ENCODE measurements at places on chromosomes 16 and 17.

- peak; percentile 93 for DNase-seq
Observed at GRCh38 chr17:49223517-49224197, 6.9 kb downstream of the PHOSPHO1 start.

DNA sequence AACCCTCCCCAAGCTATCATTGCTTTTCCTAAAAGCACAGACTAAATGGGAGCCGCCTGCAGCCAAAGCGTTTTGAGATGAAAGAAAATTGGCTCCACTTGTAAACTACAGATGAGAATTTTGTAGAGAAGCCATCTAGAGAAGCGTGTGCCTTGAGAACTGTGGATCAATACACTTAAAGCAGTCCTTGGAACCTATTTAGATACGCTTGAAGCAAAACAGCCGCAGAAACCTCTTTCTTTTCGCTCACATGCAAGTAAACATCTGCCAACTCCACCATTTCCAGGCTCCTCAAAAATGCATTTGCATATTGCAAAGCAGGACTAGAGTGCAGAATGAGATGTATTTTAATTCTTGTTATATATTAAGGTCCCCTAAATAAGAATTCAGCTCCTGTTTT is 13.1 kb downstream of the KIAA0513 start:
- no peak for DNase-seq

DNA sequence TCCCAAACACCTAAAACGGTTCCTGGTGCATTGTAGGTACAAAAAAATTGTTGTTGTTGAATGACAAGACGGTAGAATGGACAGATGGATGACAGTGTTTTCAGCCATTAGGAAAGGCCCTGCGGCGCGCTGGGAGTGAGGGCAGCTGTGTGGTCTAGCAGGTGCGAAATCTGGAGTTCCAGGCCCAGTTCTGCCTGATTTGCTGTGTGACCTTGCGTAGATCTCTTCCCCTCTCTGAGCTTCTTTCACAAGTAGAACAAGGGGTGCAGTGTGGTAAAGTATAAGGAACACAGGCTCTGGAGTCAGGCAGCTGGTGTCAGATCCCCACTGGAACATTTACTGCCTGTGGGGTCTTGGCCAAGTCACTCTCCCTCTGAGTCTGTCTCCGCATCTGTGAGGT is 25.3 kb downstream of the SPNS2 start:
- no peak for DNase-seq

GRCh38 chr16:49454426-49455180 is 81.0 kb downstream of the C16orf78 start:
- DNase-seq = no peak

DNA sequence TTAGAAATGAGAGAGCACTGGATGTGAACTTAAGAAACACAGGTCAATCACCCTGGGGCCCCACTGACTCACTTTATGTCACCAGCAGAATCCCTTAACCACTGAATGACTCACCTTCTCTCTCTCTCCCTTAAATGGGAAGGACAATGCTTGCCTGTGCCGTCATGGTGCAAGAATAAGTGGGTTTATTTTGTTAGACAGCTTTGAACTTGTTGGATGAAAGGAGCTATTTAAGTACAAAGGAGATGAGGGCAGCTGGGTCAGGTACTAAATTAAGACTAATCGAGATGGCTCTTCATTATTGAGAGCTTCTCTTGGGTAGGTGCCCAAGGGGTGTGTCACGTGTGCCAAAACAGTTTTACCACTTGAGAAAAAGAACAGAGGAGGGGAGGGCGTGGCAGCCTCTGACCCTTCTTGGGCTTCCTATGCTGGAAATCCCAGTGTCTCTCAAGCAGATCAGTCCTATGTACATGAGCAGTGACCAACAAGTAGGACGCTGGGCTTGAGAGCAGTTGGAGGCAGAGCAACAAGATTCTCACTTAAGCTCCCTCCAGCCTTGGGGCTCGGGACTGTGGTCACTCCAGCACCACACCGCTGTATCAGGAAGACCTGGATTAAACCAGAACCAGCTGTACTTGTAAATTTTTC is 6.7 kb upstream of the KRT31 start:
- peak; percentile 40 for DNase-seq

DNA sequence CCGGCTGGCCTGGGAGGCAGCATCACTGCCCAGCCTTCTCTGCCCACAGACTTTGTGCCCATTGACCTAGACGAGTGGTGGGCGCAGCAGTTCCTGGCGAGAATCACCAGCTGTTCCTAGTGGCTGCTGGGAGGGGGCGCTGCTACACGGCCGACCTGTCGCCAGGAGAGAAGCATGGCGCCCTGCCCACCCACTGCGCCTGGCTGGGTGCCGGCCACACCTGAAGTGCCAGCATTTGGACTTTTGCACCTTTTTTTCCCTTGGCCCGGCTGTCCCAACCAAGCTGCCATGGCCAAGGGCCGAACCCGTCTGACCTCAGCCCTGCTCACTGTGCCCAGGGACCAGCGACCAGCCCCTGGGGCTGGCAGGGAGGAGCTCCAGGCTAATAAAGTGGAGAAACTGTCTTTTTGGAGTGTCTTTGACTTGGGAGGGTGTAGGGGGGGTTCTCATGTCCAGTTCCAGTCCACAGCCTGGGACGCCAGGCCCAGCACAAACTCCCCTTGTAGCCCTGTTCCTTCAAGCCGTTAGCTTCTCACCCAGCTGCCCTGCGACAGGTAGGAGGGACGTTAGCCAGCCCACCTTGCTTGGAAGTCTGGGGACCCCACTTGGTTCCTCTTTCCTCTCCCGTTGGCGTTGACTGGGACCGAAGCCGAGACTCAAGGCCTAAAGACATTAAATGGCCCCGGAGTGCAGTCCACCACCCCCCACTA is 939 bp upstream of the WDR90 start:
- DNase-seq = no peak

- DNase-seq = no peak
Observed at GRCh38 chr17:44942456-44942855, 5.1 kb downstream of the KIF18B start.

GRCh38 chr17:61280338-61280737 is 119.3 kb upstream of the TBX2 start:
- DNase-seq = no peak

- no peak for DNase-seq
Observed at GRCh38 chr17:63647065-63647725, 25.0 kb downstream of the MAP3K3 start.

GRCh38 chr17:6893382-6894205 is 62.1 kb upstream of the TEKT1 start:
- no peak for DNase-seq

DNA sequence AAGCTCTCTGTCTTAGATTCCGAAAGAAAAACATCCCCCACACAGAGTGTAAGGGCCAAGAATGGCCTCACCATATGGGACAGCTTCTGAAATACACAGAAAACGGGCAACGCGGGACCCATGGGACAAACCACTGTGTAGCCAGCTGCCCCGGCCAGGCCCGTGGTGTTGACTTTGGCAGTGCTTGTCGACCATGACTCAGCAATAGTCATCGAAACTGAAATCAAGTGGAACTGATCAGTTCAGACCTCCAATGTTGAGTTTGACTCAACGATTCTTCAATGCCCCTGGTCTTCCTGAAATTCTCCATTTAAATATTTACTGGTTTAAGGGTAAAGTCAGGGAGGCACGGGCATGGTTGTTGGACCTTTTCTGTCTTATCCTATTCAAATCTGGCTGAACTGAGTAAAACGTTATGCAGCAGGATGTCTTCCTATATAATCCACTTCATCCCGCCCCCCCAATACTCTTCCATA is 27.5 kb downstream of the ZFHX3 start:
- DNase-seq = no peak

DNA sequence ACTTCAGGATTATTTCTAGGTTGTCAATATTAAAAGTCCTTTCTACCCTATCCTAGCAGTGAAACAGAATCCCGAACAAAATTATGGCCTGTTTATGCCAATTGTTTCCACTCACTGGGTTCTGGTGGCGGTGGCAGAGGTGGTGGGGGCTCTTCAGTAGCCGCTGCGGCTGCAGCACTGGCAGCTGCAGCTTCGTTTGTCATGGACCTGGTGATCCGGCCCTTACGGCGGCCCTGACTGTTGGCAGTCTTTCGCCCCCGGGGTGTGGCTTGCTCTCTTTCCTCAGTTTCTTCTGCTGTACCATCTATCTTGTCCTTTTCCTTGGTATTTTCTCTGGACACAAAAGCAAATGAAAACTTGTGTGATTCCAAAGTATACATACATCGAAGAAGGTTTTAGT is 94.4 kb downstream of the NCOR1 start:
- no peak for DNase-seq

DNA sequence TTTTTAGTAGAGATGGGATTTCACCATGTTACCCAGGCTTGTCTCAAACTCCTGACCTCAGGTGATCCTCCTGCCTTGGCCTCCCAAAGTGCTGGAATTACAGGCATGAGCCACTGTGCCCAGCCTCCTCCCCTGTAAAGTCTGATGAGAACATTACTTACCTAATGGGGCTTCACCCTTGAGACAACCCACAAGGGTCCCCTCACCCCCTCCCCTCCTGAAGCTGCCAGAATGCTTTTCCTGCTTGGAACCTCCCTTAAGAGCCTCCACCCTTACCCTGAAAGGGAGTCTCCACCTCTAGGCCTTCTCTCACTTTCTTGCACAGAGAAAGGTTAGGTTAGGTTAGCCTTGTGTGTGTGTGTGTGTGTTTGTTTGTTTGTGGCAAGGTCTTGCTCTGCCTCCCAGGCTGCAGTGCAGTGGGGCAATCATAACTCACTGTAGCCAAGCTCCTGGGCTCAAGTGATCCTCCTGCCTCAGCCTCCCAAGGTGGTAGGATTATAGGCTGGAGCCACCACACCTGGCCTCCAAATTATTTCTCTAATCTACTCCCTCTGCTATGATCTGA is 8.9 kb downstream of the SLC5A11 start:
- no peak for DNase-seq

GRCh38 chr16:67996666-67997065 is 2.6 kb downstream of the DPEP2 start:
- DNase-seq = no peak

- peak; percentile 93 for DNase-seq
Observed at GRCh38 chr17:7686222-7687071, 843 bp downstream of the TP53 start.

- no peak for DNase-seq
Observed at GRCh38 chr17:21199311-21199710, 14.7 kb downstream of the TMEM11 start.

GRCh38 chr17:9235346-9235745 is 214.0 kb downstream of the NTN1 start:
- DNase-seq = no peak

DNA sequence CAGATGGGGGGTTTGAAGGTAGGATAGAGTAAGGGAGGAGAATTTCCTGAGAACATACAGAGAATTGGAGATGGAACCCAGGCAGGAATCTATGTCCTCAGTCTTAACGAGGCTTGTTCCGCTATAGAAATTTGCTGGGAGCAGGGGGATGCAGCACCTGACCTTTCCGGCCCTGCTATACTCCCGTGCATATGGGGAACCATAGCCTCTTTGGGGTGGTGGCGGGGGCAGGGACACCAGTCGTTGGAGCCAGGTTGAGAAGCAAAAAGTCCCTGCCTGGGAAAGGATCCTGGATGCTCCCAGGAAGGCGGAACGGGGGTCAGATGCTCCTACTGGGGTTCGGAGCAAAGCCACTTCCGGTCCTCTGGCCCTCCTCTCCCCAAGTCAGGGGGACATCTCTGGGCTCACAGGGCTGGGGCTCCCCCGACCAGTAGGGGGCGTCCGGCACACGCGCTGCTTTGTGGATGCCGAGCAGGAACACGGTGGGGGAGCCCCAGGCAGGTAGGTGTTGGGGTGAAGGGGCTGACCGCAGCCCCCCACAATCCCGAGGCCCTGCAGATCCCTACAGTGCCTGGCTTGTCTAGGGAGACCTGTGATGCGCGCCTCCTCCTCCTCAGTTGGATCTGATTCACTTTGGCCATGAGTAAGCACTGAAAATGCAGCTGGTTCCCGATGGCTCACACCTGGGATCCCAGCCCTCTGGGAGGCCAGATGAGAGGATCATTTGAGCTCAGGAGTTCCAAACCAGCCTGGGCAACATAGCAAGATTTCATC is 15.5 kb upstream of the TFAP4 start:
- peak; percentile 89 for DNase-seq

GRCh38 chr17:32553168-32553567 is 66.4 kb downstream of the CDK5R1 start:
- DNase-seq = no peak

DNA sequence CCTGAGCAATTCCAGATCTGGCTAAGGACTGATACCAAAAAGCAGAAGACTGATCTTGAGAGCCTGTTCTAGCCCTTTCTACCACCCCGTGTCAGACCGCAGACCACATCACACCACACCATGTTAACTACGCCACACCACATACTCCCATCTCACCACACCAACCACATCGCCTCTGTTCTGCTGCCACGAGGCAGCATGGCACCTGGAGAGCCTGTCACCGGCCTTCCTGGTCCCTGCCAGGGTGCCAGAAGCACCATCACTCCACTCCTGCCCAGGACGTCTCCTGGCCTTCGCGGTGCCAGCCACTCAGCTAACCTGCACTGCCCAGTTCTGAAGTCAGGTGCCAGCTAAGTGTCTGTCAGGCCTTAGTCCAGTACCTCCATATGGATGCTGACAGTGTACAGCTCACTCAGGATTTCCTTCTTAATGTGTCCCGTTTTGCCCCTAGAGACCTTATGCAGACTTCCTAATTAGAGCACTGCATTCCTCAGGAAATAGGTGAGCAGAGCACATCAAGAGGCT is 37.2 kb upstream of the BCAR1 start:
- no peak for DNase-seq

GRCh38 chr16:48378836-48379235 is 6.4 kb downstream of the SIAH1 start:
- no peak for DNase-seq

GRCh38 chr17:55284944-55285339 is 20.2 kb downstream of the HLF start:
- DNase-seq = no peak

- no peak for DNase-seq
Observed at GRCh38 chr16:87621976-87622713, 19.8 kb downstream of the JPH3 start.

GRCh38 chr17:63113167-63113566 is 147.1 kb downstream of the TANC2 start:
- DNase-seq = no peak

DNA sequence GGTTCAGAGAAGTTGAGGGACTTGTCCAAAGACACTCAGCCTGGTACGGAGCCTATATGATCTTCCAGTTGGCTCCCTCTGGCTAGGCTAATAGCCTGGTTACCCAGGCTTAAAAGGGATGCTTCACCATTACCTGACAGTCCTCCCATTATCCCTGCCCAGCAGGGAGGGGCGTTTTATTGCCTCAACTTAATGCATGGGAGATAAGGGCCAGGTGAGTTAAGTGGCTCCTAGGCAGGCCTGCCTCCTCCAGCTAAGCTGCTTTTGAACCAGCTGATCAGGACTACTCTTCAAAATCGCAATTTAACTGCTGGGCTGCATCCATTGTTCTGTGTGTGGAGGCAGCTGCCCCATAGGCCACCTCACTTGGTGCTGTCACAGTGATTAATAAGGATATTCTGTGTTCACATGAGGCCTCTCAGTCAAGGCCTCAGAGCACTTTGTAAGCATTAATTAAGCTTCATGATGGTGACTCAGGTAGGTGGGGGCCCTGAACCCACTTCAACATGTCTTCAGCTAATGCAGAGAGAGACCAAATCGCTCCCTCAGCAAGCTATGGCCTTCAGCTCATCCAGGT is 27.9 kb downstream of the SMPD3 start:
- no peak for DNase-seq

GRCh38 chr16:3188675-3188924 is 596 bp downstream of the OR1F1 start:
- DNase-seq = peak; percentile 71

Measured in ecto neural progenitor cell (in vitro differentiated cells).